ENCODE measurements at places on chromosomes 4 and X.

DNA sequence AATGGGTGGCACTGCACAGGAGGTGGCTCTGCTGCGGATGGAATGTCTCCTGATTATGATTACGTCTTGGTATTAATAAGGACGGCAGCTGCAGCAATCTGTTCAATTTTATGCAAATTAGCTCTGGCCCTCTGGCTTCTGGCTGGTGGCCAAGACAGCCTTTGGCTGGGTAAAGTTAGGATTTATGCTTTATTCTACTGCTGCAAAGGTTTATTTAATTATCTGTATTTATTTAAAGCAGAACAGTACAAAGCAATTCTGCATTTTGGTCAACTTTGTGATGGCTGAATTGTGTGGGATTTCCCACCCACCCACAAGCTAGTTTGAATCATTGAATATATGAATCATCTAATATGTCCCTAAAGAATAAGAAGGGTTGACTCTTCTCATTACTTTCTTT is 745.6 kb upstream of the FAM241A start:
- DNase-seq = no peak

DNA sequence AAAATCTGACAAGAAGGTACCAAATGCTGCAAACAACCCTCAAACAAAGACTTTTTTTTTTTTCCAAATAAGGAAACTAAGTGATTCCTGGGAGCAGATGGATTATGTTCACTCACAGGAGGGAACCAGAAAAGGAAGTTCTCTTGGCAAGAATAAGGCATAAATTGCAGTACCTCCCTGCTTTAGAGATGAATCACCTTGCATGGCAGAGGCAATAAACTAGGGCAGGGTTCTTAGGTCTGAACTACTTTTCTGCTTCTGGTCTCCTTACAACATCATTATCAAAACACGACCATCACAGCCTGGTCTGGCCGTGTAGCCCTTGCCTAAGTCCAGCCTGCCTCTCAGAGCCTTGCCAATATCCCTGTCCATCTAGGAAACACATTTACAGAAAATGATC is 6.3 kb downstream of the TMEM31 start:
- DNase-seq = no peak

DNA sequence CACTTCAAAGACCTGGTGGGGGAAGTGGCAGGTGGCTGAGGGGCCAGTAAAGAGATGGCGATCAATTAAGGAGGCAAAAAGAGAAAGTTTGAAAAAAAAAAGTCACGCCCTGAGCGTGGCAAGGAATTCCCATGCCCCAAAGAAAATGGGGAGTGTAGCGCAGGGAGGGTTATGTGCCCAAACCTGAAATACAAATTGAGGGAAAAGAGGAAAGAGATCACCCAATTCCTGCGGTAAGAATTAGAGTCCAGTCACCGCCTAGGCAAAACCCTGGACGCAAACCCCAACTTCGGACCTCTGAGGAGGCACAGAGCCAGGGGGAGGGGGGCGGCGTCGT is 595 bp downstream of the ENOX2 start:
- no peak for DNase-seq

- DNase-seq = no peak
Measured at GRCh38 chr4:962231-963208, 10.8 kb downstream of the DGKQ start.

DNA sequence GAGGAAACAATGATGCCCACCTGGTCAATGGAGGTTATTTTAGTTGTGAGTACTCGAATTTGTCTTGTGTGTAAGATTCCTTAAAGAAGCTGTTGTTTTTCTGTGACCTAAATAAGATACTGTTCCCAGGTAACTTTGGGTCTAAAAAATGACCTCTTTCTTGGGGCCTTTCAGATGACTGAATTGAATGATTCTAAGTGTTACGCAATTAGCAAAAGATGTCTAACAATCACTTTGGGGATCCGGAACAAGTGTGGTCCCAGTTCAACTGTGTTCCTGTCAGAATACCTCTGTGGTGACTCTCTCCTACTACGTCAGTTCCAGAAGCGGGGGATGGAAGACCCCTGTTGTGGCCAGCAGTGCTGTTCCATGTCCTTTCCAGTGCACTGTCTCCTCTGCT is 99.4 kb downstream of the FRAS1 start:
- DNase-seq = no peak

GRCh38 chr4:109787807-109788206 is 14.0 kb downstream of the CFI start:
- DNase-seq = no peak

Data from activated gamma-delta T cell (primary cell).